CD4-positive, alpha-beta memory T cell (primary cell): ENCODE measurements at places on chromosomes 2 and 18.
A peak's percentile ranks its signal among the peaks of the same experiment; 100 is the strongest.

DNA sequence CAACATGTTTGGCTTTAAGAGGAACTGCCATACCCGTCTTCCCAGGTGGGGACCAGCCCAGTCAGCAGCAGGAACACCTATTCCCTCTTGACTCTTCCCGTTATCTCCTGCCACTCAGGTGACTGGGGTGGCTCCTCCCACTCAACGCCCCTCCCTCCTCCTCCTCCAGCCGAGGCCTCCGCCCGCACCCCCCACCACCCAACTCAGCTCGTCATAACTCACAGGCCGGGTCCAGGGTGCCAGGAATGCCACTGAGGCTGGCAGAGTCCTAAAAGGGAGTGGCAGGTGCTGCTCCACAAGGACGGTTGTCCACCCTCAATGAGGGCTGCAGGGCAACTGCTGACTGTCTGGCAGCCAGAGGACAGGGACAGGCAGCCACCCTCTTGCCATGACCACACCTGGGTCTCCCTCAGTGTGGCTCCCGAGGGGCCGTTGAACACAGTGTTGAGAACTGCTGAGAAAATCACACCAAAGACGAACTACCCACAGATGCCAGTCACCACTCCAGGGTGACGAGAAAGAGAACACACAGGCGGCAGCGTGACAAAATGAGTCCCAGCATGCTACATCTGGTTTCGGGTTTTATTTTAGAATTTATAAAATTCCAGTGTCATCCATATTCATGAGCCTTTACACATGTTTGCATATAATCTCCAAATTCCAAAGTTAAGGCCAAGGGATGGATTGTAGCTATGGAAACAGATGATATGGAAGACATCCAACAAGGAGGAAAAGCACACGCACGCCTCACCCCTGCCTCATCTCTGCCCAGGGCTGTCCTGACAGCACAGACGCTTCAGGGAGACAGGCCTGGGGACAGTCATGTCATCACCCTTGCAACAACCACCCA lies 38.5 kb downstream of the ANO7 start:
- no peaks in the 10 kb centered on the region for H3K4me1 ChIP-seq
- H3K36me3 ChIP-seq, result peaks cover 28% of the 10 kb centered on the region
- DNase-seq, result no peak
- H3K4me3 ChIP-seq, result no peak overlapping the region
- no peaks in the 10 kb centered on the region for H3K27me3 ChIP-seq

DNA sequence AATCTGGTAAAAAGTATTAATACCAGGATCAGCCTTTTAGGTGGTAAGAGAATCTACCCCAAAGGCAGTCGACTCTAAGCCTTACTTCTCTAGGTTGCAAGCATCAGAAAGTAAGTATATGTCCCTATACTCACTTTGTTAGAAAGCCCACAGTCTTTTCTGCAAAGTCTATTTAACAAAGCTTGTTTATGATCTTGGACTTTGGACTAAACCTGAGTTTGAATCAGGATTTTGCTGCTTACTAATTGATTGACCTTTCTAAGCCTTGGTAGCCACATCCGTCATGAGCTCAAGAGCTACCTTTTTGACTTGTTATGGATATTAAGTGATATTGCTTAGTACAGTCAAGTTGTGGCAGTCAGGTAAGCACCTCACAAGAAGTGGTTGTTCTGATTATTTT lies 18.4 kb downstream of the FMNL2 start:
- no peaks in the 10 kb centered on the region for H3K36me3 ChIP-seq
- no peaks in the 10 kb centered on the region for H3K4me1 ChIP-seq
- H3K4me3 ChIP-seq, result no peak overlapping the region
- H3K27me3 ChIP-seq, result no peaks in the 10 kb centered on the region

GRCh38 chr2:64656379-64656778 lies 2.7 kb upstream of the SERTAD2 start:
- H3K27ac ChIP-seq, result no peak overlapping the region
- H3K4me3 ChIP-seq, result no peak overlapping the region
- H3K27me3 ChIP-seq, result no peaks in the 10 kb centered on the region
- DNase-seq, result no peak
- peaks cover 29% of the 10 kb centered on the region for H3K4me1 ChIP-seq

GRCh38 chr2:190717306-190717705 lies 68.4 kb downstream of the NAB1 start:
- no peaks in the 10 kb centered on the region for H3K36me3 ChIP-seq
- H3K4me3 ChIP-seq, result no peak overlapping the region
- peaks cover 22% of the 10 kb centered on the region for H3K4me1 ChIP-seq
- no peaks in the 10 kb centered on the region for H3K27me3 ChIP-seq

GRCh38 chr2:171512683-171513195 lies 9.5 kb upstream of the CYBRD1 start:
- DNase-seq, result no peak
- H3K27me3 ChIP-seq, result no peaks in the 10 kb centered on the region
- H3K27ac ChIP-seq, result no peak overlapping the region
- H3K4me1 ChIP-seq, result no peaks in the 10 kb centered on the region
- H3K36me3 ChIP-seq, result no peaks in the 10 kb centered on the region

GRCh38 chr2:237321746-237322145 lies 92.2 kb downstream of the COL6A3 start:
- no peaks in the 10 kb centered on the region for H3K27me3 ChIP-seq
- H3K4me3 ChIP-seq, result no peak overlapping the region
- H3K4me1 ChIP-seq, result no peaks in the 10 kb centered on the region
- H3K36me3 ChIP-seq, result no peaks in the 10 kb centered on the region
- no peak overlapping the region for H3K27ac ChIP-seq

- DNase-seq, result no peak
- H3K36me3 ChIP-seq, result no peaks in the 10 kb centered on the region
- H3K27me3 ChIP-seq, result no peaks in the 10 kb centered on the region
- H3K27ac ChIP-seq, result no peak overlapping the region
- H3K4me1 ChIP-seq, result no peaks in the 10 kb centered on the region
These were observed 32.1 kb downstream of the ATOH8 start for GRCh38 chr2:85785871-85786270.

GRCh38 chr2:127953128-127953718 lies 67.5 kb upstream of the AMMECR1L start:
- H3K27me3 ChIP-seq, result no peaks in the 10 kb centered on the region
- DNase-seq, result no peak
- peaks cover 44% of the 10 kb centered on the region for H3K36me3 ChIP-seq
- no peak overlapping the region for H3K4me3 ChIP-seq

- no peaks in the 10 kb centered on the region for H3K4me1 ChIP-seq
- H3K27ac ChIP-seq, result no peak overlapping the region
- H3K4me3 ChIP-seq, result no peak overlapping the region
- peaks cover 82% of the 10 kb centered on the region for H3K36me3 ChIP-seq
These were observed 271.5 kb downstream of the HDAC4 start for GRCh38 chr2:239129147-239129920.

GRCh38 chr18:25282282-25282681 lies 69.7 kb downstream of the ZNF521 start:
- DNase-seq, result no peak
- H3K4me3 ChIP-seq, result no peak overlapping the region
- no peaks in the 10 kb centered on the region for H3K27me3 ChIP-seq
- H3K27ac ChIP-seq, result no peak overlapping the region
- H3K4me1 ChIP-seq, result no peaks in the 10 kb centered on the region

GRCh38 chr18:29711932-29712331 lies 1330.6 kb downstream of the DSC3 start:
- no peak for DNase-seq
- H3K4me3 ChIP-seq, result no peak overlapping the region
- H3K27me3 ChIP-seq, result no peaks in the 10 kb centered on the region
- no peak overlapping the region for H3K27ac ChIP-seq
- no peaks in the 10 kb centered on the region for H3K36me3 ChIP-seq

GRCh38 chr2:86638712-86639111 lies 15.0 kb upstream of the RNF103 start:
- H3K27me3 ChIP-seq, result no peaks in the 10 kb centered on the region
- no peak overlapping the region for H3K27ac ChIP-seq
- DNase-seq, result no peak
- no peaks in the 10 kb centered on the region for H3K4me1 ChIP-seq
- no peak overlapping the region for H3K4me3 ChIP-seq
- H3K36me3 ChIP-seq, result no peaks in the 10 kb centered on the region

GRCh38 chr2:196927376-196928225 lies 1.1 kb upstream of the PGAP1 start:
- H3K36me3 ChIP-seq, result no peaks in the 10 kb centered on the region
- peak overlapping the region; percentile 71 for H3K27ac ChIP-seq
- H3K4me3 ChIP-seq, result peak overlapping the region; percentile 78
- peaks cover 39% of the 10 kb centered on the region for H3K4me1 ChIP-seq
- H3K27me3 ChIP-seq, result no peaks in the 10 kb centered on the region

DNA sequence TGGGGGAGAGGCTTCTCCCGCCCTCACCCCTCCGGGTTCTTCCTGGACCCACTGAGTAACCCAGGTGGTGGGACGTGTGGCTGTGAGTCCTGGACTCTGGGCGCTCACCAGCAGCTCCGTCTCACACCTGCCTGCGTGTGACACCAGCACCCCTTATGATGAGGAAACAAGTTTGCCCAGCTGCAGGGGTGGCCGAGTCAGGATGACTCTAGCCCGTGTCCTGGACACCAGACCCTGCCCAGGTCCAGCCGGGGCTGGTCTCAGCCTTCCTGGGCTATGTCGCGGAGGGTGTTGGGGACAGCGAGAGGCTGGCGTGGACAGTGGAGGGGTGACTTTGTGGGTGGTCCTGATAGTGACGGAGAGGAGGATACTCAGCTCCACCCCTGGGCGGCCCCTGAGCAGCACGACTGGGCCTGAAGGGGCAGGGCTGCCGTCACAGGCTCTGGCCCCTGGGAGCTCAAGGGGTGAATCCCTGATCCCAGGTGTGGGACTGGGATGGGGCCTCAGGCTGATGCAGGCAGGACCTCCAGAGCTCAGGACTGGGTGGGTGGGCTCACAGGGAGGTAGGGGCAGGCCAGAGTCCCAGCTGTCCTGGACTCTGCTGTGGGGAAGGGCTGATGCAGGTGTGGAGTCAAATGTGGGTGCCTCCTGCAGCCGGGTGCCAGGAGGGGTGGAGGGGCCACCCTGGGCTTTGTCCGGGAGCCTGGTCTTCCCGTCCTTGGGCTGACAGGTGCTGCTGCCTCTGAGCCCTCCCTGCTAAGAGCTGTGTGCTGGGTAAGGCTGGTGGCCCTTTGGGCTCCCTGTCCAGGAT lies 3.7 kb downstream of the GPR35 start:
- H3K4me1 ChIP-seq, result peaks cover 49% of the 10 kb centered on the region
- DNase-seq, result no peak
- H3K27ac ChIP-seq, result no peak overlapping the region
- H3K27me3 ChIP-seq, result no peaks in the 10 kb centered on the region
- H3K36me3 ChIP-seq, result no peaks in the 10 kb centered on the region

DNA sequence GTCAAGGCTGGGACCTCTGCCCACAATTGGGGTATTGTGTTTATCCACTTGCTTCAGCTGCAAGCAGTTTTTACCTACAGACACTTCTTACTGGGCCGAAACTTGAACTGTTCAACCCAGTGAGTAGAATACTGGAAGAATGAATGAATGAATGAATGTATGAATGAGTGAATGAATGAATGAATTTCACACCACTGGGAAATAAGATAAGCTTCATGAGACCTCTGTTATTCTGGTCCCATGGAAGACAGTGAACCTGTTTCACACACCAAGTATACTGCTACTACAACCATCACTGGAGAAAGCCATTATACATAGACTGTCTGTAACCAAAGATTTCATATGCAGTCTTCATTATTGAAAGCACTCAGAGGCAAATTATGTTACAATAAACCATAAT lies 295.0 kb upstream of the GULP1 start:
- no peaks in the 10 kb centered on the region for H3K27me3 ChIP-seq
- no peak overlapping the region for H3K27ac ChIP-seq
- no peak overlapping the region for H3K4me3 ChIP-seq

DNA sequence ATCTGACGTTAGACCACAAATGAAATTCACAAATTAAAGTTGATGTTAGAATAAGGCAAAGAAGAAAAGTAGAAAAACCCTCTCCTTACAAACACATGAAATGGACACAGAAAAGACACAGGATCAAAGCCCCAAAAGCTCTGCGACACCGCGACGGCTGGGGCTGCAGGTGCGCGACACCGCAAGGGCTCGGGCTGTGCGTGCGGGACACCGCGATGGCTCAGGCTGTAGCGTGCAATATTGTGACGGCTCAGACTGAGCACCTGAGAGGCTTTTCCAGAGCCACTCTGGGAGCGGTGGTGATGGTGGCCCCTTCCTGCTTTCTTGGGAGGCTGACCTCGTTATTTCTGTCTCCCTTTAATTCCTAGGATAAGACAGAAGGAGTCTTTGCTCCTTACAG lies 256.9 kb downstream of the TWIST2 start:
- DNase-seq, result no peak
- H3K27ac ChIP-seq, result no peak overlapping the region
- H3K4me3 ChIP-seq, result no peak overlapping the region
- peaks cover 56% of the 10 kb centered on the region for H3K36me3 ChIP-seq
- H3K4me1 ChIP-seq, result no peaks in the 10 kb centered on the region

DNA sequence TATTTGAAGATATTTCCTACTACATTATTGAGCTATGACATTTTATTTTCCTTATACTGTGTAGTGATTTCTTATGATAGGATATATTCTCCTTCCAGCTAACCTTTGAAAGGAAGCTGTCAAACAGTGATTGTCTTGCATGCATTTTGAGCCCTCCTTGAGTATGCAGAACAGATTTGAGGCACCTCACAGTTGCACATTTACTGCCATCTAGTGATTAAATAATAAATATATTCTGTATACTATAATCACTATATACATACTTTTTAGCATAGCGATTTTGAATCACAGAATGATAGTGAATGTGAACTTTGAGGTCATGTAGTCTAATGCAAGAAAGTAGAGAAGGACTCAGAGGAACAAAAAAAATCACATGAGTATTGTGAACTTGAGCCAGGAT lies 268.4 kb upstream of the CDH19 start:
- no peak overlapping the region for H3K27ac ChIP-seq
- H3K4me3 ChIP-seq, result no peak overlapping the region
- H3K27me3 ChIP-seq, result no peaks in the 10 kb centered on the region
- no peaks in the 10 kb centered on the region for H3K36me3 ChIP-seq

DNA sequence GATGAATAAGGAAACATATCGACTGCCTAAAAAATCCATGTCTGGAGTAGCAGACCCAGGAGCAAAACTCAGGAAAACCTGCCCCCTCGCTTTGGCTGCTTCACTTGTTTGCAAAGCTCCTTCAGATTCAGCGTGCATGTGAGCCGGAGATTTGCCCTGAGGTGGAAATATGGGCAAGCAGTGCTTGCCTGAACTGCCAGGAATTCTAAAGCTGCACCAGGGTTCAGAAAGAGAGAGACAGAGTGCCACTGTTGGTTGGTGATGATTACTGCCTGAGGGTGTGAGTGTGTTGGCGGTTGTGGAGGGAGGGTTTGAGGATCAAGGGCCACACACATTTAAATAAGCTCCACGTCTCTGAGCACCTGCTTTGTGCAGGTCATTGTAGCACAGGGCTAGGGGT lies 139.6 kb upstream of the RGPD4 start:
- no peak for DNase-seq
- H3K4me1 ChIP-seq, result no peaks in the 10 kb centered on the region
- no peaks in the 10 kb centered on the region for H3K36me3 ChIP-seq

GRCh38 chr2:240645346-240645745 lies 20.1 kb downstream of the GPR35 start:
- peak overlapping the region; percentile 15 for H3K4me3 ChIP-seq
- H3K27ac ChIP-seq, result no peak overlapping the region
- peaks cover 11% of the 10 kb centered on the region for H3K4me1 ChIP-seq
- DNase-seq, result no peak
- no peaks in the 10 kb centered on the region for H3K27me3 ChIP-seq
